NCI-H1048 (cell line): ENCODE measurements at places on chromosomes 11 and 22.

DNA sequence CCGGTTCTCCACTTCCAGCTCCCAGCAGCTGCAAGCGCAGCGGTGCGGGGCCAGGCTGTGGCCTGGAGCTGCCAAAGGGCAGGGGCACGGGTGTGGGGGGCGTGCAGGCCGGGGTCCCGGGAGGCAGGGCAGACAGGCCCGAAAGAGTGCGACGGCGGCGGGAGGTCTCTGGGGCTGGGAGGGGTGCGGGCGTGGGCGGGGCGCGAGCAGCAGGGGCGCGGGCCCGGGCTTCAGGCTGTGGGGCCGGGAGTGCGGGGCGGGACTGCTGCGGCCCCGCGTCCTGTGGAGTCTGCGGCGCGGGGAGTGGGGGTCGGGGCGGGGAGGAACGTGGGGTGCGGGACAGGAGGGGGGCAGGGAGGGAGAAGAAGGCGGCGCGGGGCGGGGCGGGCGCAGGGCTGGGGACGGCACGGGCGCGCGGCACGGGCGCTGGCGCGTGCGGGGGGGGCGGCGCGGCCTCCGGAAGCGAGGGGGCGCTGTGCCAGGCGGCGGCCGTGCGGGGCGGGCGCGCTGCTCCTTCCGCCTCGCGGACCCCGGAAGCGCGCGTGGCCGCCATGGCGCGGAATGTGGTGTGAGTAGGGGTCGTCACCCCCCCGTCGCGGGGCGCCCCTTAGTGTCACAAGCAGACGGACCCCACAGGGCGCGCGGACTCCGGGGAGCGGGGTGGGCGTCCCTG lies at the start of gene MRPL23:
TSS of gene MRPL23 (plus strand) at position 521 of the 673 bp plus-strand sequence. CDS start at position 552, 31 bp downstream.
- DNase-seq = no peak

DNA sequence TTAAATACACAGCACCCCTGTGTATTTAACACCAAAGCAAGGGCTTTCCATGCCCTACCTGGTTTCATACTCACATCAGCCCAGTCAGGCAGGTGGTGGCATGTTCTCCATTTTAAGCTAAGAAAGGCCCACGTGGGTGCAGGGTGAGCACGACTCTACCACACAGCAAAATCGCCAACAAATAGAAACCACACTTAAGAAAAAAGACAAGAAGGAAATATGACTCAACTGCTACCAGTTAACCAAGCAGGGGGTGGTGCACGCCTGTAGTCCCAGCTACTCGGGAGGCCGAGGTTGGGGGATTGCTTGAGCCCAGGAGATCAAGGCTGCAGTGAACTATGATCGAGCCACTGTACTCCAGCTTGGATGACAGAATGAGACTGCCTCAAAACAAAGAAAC lies 35.2 kb upstream of the TFIP11 start:
- DNase-seq = no peak

GRCh38 chr11:46183819-46184218 lies 62.6 kb upstream of the PHF21A start:
- no peak for DNase-seq

GRCh38 chr11:64999478-64999877 lies 2.7 kb upstream of the BATF2 start:
- no peak for DNase-seq

GRCh38 chr11:96316869-96317268 lies 26.1 kb downstream of the MAML2 start:
- no peak for DNase-seq

GRCh38 chr22:48417225-48418070 lies 1410.2 kb downstream of the BRD1 start:
- no peak for DNase-seq

DNA sequence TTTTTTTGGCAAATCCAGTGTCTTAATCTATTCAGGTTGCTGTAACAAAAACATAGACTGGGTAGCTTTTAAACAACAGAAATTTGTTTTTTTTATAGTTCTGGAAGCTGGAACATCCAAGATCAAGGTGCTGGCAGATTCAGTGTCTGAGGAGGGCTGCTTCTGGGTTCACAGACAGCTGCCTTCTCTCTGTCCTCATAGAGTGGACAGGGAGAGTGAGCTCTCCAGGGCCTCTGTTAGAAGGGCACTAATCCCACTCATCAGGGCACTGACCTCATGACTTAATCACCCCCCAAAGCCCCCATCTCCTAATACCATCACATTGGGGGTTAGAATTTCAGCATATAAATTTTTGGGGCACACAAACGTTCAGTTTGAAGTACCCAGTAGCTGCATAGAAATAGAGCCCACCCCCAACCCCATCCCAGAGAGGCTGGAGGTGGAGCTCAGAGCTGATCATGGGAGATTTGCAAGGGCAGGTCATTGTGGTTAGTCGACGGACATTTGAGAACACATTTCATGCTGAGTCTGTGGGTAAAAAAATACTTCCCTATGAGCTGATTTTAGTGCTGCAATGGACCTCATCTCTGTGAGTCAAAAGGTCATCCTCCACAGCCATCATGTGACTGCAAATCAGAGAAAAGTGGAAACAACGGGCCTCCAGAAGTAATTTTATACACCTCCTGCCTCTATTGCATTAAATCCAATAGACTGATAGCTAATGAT lies 203.1 kb upstream of the CADM1 start:
- DNase-seq = no peak

DNA sequence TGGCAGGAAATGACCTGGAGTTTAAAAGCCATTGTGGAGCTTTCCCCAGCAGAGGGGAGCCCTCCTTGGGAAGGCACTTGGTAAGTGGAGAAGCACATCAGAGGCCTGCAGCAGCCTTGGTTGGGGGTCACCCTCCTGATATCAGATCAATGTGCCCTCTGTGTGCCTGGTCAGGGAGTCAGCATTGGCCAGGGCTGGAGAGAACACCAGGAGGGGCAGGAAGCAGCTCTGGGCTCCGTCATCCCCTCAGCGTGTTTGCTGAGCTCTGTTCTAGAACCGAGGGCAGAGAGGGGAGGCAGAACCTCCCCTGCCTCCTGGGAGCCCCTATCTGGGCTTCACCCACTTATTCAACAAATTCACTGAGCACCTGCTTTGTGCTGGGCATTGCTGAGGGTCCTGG lies 846.0 kb downstream of the TBC1D22A start:
- DNase-seq = no peak

DNA sequence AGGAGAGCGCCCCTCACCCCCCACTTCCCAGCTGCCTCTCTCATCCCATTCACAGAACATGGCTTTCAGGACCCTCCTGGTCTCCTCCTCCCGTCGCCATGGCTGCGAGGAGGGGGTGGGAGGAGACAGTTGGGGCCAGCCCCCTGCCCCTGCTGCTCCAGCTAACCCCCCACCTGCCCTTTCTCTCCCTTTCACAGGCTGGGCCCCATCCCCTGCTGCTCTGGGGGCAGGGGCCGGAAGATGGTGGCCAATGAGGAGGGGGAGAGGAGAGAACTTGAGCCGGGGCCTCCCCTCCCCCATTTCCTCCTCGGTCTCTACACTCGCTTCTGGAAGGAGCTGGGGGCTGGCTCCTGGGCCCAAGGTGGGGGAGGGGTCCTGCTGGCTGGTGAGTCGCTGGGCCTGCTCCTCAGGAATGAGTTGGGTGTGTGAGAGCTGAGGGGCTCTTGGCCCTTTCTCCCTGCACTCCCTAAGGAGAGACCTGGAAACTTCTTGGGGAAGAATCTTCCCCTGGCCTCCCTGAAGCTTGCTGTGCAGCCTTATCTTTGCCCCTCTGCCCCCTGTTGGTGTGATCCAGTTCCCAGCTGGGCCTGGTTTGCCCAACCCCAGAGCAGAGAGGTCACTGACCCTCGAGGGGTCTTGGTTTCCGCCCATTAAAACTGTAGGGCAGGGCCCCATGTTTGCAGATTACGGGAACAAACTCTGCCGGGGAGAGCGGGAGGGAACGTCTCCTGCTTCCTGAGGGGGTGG lies 10.2 kb downstream of the YPEL4 start:
- no peak for DNase-seq

DNA sequence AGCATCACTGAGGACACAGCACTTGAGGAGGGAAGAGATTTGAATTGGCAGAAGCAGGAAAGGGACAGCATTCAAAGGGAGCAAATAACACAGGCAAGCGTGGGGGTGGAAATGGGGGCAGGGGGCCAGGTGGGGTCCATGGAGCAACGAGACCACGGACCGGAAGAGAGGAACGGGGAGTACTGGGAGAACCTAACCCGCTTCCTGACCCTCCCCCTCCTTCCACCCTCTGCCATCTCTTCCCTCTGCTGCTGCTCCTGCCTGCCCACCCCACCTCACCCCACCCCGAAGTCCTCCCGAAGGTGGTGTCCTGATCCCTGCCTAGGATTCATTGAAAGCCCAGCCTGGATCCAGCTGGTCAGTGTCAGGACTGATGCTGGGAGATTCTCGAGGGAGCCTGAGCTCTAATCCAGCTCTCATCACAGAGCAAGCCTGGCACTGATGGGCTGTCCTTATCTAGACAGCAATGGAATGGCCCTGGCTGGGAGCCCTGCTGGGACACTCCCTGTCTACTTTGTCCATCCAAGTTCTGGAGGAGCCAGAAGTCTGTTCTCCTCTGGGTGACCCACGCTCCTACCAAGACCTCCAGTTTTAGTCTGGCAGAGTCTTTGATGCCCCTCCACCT lies 105.0 kb downstream of the TRIM29 start:
- no peak for DNase-seq

- DNase-seq = no peak
Observed at GRCh38 chr11:62671236-62671607, 251 bp upstream of the UQCC3 start.

GRCh38 chr22:47395481-47395880 lies 633.0 kb downstream of the TBC1D22A start:
- no peak for DNase-seq

DNA sequence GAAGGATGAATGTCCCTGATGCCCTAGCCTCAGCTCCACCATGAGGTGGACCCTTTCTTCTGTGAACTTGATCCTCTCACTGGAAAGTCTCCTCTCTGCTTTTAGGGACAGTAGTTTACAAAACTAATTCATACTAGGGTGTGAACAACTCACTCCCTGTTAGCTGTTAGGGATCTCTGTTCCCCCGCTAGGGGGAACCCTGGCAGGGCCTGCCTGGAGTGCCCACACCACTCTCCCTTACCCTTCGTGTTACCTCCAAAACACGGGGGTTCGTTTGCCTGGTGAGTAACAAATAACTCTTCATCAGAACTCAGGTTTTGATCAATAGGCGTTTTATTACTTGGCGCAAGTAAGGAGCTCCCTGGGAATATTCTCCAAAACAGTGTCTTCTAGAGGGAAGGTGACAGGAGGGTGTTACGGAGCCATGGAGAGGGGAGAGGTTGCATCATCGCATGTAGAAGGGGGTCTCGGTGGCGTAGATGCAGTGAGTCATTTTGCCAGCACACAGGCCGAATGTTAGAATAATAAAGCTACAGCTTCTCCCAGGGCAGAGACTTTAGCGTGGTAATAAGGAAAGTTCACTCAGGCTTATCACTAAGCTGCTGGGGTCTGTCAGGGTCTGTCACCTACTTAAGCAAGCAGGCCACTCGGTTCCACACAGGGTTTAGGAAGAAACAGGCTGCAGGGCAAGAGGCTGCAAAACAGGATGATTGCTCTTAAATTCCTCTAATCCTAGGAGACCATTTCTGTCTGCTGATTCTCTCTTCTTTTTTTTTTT lies 45.8 kb downstream of the C11orf96 start:
- DNase-seq = no peak

GRCh38 chr22:45600790-45601730 lies 70.6 kb upstream of the ATXN10 start:
- DNase-seq = no peak

GRCh38 chr11:104781719-104782376 lies 116.4 kb downstream of the CASP12 start:
- no peak for DNase-seq

GRCh38 chr11:122869622-122870021 lies 12.9 kb upstream of the JHY start:
- no peak for DNase-seq

DNA sequence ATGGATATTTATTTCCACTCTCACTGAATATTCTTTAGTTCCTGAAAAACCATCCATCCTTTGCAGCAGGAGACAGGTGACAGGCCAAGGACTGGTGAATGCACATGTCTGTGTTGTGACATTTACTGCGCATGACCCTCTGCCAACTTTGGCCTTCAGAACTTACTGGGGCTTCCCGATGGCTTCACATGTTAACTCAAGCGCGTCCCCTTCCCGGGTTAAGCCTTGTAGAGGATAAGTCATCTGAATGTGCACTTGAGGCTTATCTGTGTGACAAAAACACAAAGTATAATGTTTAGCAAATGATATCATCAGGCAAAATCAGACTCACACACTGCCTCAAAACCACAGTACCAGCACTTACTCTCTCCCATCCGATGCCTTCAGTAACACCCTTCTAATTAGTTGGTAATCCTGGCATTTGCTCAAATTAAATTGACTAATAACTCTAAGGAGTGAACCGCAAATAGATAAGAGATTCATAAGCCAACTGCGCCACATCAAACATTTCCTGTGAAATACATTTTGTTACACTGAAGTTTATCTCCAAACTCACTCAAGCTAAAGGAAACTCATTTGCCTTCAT lies 286.4 kb downstream of the CADM1 start:
- no peak for DNase-seq

DNA sequence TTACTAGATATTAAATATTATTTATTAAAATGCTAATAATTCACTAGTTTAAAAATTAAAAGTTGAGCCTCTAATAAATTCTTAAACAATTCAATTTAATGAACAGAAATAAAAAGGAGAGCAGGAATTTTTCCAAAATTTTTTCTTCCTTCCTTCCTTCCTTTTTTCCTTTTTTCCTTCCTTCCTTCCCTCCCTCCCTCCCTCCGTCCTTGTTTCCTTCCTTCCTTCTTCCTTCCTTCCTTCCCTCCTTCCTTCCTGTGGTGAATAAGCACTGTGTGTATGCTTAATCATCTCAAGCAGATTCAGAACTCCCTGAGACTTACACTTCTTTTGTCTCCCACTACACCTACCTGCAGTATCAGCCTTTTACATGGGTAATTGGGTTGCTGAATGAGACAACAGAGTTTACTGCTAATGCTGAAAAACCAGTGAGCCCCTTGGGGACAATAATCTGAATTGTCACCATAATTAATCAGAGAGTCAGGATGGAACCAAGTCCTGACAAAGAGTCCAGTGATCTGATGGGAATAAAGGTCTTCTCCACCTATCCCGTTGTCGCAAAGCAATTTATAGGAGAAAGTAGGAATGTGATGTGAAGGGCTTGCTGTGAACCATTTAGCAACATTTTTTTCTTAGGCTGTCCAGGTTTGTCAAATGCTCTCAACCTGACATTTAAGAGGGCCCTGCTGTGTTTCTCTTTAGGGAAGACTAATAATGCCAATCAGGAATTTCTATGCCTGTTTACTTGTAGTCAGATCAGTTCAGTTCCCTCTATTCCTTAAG lies 58.1 kb upstream of the CEP295 start:
- DNase-seq = no peak

DNA sequence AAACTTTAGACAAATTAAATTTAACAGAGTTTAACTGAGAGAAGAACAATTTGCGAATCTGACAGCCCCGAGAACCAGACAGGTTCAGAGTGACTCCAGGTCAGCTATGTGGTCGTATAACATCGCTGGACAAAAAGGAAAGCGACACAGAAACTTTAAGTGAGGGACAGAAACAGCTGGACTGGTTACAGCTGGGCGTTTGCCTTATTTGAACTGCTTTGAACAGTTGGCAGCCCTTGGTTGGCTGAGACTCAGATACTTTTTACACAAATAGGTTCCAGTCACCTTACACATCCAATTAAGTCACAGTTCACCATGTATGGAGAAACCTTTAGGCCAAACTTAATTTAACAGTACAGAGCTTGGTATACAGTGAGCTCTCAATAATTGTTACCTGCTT lies 436.9 kb downstream of the GUCY1A2 start:
- no peak for DNase-seq
